ENCODE measurements at places on chromosomes 5 and 9. TPM values are rescaled to one million over a fixed set of nuclear protein-coding genes. Genes with fewer than 3 reads are reported as not detected.
A peak's percentile ranks its signal among the peaks of the same experiment; 100 is the strongest.

DNA sequence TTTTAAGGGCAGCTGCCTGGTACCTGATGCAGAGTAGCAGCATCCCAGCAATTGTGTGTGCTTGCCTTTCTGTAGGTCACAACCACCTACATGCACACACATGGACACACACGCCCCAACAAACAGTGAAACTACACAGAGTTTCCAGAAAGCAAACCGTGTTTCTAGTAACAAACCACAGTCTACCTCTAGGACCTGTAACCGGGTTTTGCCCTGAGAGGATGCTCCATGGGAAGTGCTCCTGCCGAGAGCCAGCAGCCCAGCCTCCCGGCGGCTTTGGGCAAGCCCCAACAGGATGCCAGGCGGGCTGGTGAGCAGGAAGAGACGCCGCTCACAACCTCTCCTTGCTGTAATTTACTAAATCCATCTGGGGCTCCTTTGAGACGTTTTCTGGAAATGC lies 4.1 kb upstream of the TCF7 start:
- no peak for DNase-seq

GRCh38 chr5:144583541-144584449 lies 413.1 kb downstream of the KCTD16 start:
- no peak for DNase-seq

- DNase-seq: peak; percentile 48
Measured at GRCh38 chr9:34375901-34376595, 650 bp downstream of the MYORG start.

The SPATA31C2 gene
- not detected for total RNA-seq

DNA sequence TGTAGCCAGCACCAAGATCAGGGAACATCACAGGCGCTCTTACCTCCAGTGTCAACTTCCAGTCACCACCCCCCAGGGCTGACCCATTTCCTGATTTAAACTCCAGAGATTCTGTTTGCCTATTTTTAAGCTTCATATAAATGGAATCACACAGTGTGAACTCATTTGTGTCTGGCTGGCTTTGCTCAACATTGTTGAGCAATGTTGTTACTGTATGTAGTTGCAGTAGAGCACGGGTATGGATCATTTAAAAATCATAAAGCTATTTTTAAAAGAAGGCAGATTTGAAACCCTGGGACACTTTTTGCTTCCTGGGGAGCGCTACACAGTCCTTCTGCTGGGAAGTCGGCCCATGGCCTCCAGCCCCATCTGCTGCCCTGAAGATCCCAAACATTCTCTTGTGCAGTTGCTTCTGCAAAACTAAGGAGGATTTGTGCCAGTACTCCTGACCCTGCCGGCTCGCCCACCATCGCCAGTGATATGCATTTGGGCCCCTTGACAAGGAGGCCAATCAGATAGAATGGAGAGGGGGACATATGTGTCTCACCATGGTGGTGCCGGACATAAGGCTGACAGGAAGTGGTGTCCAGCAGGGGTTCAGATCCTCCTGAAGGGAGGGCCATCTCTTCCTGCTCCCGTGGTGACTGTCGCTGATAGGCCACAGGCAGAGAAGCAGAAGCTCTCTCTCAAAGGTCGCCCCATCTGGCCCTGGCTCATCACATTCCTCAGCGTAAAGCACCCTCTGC lies 13.3 kb downstream of the DCANP1 start:
- no peak for DNase-seq

GRCh38 chr5:173448856-173449255 lies 120.6 kb upstream of the STC2 start:
- no peak for DNase-seq

DNA sequence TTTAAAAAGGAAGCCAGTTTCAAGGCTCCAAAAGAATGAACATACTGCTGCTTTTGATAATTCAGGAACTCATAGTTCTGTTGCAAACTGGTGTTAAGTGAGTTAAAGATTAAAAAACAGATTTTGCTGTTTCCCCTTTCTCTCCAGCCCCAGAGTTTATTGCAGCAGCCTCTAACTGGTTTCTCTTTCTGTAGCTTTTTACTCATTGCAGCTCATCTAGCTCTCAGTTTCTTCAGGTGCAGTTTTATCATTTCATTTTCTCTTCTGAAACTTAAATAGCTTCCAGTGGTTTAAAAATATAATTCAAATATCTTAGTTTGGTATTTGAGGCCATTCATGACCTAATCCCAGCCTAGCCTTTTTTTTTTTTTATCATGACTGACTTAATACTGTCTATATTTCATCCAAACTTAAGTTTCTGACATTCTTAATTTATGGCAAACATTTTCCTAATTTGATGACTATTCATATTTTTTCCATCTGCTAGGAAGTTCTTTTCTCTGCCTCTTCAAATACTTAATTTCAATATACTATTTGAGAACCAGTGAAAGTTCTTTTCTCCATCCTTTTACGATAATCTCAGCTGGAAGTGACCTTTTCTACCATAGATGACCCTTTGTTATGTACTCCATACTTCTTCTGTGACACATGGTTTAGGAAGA lies 252.7 kb upstream of the GRIA1 start:
- DNase-seq: no peak

DNA sequence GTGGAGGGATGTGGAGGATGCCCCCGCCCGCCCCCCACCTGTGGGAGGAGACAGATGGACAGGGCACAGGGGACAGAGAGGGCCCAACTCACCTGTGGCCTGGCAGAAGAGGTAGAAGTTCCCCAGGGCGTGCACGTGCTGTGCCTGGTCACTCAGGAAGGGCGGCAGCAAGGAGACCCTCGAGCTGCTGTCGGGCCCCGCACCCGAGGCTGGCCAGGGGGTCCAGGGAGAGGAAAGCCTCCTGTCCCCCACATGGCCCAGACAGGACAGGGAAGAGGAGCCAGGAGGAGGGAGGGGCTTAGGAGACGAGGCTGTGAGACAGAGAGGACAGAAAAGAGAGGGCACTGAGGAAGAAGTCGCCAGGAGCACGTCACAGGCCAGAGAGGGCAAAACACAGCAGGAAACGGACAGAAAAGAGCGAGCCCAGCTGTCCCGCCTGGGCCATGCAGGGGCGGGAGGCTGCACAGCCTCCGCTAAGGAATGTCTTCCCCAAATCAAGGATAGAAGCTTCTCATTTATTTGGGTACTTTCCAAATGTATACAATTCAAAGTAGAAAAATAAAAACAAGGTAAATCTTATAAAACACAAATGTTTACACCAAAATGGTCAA lies 58.5 kb downstream of the SECISBP2 start:
- no peak for DNase-seq

DNA sequence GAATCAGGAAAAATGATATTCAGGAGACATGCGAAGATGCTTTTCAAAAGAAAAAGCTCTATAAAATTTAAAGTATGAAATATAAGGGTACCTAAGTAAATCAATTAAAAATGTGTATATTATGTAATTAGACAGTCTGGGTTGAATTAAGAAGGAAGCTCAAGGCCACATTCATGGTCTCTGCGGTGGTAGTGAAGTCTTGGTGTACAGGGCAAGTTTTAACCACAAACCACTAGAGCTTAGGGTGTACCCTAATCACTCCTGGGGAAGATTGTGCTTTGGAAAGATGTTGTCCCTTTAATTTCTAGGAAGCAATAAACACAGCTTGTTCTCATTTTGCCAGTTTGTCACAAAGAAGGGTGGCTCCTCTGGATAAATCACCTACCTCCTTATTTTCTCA lies 287.2 kb upstream of the ZNF608 start:
- DNase-seq: no peak

GRCh38 chr5:74241751-74242140 lies 398.8 kb downstream of the ENC1 start:
- peak; percentile 92 for DNase-seq

The AQP3 gene
- 0.79 TPM for total RNA-seq

DNA sequence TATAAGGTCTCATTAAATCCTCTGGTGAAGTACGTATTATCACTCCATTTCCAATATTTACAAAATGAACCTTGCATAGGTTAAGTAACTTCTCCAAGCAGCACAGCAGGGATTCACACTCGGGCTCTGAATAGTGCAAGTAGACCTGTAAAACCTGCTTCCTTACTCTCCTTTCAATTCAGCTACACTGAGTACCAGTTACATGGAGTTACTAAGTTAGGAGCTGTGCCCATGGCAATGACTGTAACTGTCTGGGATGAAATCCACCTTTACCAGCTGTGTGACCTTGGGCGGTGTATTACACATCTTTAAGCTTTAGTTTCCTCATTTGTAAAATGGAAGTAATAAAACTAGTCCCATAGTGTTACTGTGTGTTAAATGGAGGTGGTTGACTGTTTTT lies 15.9 kb upstream of the MOB3B start:
- no peak for DNase-seq

DNA sequence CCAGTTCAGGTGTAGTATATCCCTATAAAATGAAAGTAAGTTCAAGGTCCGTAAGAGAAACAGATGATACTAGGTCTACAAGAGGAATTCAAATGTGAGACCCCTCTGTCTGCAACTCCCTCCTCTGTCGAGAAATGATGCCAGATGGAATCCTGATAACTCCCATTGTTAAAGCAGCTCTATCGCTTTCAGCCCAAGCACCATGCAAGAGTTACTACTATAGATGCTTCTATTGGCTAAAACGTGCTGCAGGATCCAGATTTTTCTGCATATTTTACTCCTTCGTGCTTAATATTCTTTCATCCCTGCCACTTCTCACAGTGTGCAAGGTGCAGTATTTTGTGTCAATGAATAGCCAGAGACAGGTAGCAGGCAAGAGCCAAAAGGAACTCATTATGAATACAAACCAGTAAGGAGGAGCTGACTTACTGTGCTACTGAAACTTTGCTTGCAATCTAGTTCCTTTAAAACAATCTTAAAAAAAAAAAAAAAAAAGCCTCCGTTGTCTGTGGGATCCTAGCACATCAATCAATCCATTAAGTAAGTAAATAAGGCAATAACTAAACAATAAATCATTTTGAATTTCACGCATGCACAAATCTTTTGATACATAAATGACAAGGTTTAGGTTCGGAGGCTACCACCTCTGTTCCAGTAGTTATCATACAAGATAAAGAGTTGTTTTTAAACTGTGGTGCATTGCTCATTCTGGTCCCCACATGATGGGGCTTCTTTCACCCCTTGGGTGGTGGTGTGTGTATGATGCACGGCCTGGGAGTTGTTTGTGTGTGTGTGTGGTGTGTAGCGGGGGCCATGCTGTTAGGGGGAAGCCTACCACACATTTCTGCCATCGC lies 151.1 kb upstream of the MPDZ start:
- DNase-seq: no peak

The KIAA0825 gene
- 2.8 TPM for total RNA-seq

DNA sequence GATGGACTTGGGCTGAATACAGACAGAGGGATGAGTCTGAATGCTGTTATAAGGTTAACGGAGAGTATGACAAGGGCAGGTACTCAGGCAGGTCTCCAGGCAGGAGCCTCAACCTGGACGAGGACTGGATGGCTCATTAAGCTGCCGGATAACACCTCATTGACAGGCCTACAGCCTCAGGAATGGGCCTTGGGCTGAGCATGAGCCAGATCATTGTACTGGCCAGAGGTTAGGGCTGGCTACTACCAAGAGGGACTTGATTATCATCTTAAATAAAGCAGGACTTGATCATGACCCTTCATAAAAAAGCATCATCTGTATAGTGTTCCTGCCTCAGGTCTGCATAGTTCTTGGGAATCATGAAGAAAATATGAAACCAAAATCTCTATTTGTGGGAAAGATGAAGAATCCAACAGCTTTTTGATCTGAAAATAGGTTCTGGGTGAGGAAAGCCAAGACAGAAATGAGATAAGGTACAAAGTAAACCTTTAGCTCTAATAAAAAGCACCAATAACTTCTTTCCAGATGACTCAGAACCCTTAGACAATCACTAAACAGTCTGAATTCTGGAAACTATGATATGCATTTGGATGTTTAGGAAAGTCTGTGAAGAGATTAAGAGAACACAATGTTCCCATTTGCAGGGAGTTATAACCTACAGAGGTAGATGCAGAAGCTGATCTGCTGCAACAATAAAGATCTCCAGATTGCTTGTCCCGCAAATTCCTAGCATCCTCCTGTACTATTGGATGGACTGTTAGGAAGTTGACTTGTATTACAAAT lies 343.1 kb downstream of the CTNND2 start:
- no peak for DNase-seq

The GFI1B gene
- 0.19 TPM for total RNA-seq

Measured in A172 (cell line).